ENCODE measurements at places on chromosomes 12 and 14.

DNA sequence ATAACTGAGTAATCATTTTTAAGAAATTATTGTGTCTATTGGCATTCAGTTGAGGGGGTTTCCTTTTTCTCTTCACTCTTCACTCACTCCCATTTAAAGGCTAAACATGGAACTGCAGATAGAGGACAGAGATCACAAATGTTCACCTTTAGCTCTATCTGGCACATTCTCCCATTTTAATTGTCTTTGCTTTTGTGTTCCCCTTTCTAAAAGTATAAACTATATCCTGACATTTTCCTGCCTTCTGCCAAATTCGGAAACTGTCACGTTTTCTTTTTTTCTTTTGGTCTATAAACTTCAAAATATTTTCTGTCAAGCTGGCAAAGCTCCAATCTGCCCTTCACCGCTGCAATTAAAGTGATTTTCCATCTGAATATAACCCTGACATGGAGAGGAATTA lies 219.8 kb upstream of the CDKN3 start:
- DNase-seq, result no peak

DNA sequence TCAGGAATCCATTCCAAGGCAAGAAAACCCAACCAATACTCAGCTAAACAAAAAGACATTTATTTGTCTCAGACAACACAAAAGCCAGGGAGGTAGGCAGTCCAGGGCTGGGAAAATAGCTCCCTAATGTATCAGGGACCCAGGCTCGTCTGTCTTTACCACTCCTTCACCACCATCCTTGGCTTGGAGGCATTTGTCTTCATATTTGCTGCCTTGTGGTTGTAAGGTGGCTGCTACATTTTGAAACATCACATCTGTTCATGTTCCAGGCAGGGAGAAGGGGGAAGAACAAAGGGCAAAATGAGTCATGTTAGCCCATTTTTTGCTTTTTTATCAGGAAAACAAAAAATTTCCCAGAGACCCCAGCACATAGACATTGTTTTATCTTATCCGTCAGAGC lies 44.8 kb upstream of the PCED1B start:
- DNase-seq, result no peak

DNA sequence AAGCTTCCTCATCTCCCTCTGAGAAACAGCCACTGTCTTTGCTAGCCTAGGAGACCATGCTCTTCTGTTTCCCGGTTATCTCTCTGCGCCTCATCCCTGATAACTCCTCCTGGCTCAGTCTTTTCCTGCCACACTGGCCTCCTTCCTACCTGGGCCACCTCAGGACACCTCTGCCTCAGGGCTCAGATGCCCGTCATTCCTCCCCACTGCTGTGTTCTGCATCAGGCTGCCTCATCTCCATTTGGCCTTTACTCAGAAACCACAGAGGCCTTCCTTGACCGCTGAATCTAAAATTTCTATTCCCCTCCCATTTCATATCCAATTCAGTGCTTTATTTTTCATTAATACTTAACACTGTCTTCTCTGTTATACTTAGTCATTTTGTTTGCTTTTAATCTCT lies 311.0 kb upstream of the RGS6 start:
- no peak for DNase-seq

DNA sequence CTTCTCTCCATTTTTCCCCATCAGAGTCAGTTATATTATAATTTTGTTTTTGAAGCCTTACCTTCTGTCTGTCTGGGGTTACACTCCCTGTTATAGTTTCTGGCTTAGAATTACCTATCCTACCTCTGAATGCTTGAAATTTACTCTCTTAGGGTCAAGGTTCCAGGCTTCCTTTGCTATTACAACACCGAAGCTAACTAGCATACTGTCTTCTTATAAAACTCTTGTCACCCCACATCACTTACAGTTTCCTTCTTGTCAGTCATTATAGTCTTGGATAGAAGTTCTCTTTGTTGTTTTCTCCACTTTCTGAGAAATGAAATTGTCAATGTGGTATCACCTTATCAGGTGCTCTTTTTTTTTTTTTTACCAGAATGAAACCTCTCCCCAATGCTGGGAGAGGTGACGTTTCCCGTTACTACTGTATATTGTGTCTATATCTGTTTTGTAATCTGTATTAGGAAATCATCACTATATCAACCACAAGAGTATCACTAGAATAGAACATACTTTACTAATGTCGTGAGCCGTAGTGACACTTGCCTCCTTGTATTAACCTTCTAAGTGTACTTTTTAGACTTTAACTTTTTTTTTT lies 69.2 kb upstream of the PSMA6 start:
- DNase-seq, result no peak

GRCh38 chr12:131266591-131267467 lies 313.1 kb downstream of the ADGRD1 start:
- DNase-seq, result no peak

DNA sequence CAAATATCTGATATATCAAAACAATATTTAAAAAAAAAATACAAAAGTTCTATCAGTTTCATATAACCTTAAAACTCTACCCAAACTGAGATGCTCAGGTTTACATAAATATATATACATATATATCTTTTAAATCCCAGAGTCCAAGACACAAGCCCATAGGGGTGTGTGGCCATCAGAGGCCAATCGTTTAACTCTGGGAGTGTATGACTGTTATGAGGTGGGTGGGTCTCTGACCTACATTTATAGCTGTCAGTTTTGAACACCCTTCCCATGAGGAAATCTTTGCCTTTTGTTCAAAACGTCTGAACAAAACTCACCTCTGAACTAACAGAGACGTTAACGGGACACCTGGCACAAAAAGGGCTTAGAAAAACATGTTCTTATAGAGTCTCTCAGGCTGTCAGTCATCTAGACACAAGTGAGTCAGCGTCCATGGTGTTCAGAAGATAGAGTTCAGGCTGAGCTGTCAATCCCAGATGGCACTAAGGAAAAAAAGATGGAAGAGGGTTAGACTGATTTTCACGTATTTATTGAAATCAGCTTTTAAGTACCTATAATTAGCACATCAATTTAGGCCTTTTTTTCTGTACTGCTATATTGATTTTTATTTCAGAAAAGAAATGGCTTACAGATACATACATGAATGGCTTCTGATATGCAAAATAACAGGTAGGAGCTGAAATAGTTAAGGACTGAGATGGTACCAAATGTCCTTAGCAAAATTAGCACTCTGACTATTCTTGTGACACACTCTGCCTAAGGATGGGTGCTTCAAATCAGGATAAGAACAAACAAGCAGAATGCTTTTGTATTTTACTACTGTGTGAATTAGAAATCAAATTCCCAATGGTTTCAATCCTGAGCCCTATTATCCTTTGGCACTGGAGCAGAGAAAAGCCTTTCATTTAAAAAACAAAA lies 29.2 kb downstream of the HIGD1C start:
- no peak for DNase-seq

GRCh38 chr12:111143271-111143670 lies 222.9 kb upstream of the MYL2 start:
- no peak for DNase-seq

GRCh38 chr14:100504372-100505078 lies 82.7 kb downstream of the BEGAIN start:
- DNase-seq, result no peak

GRCh38 chr12:132766380-132767085 lies 4.9 kb upstream of the ANKLE2 start:
- DNase-seq, result no peak

- no peak for DNase-seq
Measured at GRCh38 chr12:95335948-95336347, 118.3 kb downstream of the VEZT start.

DNA sequence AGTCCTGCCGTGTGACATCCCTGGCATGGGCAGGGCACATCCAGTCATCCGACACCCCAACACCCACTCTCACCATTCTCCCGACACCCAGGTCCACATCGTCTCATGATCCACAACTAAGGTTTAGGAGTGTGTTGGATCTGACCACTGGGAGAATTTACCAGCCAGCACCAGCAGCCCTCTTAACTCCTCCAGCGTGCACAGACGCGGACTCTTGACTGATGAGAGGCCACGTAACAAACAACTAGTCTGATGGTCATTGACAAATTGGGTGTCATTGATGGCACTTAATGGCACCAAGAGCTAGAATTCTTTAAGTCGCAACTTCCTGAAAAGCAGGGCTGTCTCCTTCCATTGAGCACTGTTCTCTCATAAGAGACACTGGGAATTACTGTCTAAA lies 203.0 kb upstream of the SFSWAP start:
- DNase-seq, result no peak

GRCh38 chr12:45389426-45389825 lies 173.5 kb downstream of the ANO6 start:
- DNase-seq, result no peak

DNA sequence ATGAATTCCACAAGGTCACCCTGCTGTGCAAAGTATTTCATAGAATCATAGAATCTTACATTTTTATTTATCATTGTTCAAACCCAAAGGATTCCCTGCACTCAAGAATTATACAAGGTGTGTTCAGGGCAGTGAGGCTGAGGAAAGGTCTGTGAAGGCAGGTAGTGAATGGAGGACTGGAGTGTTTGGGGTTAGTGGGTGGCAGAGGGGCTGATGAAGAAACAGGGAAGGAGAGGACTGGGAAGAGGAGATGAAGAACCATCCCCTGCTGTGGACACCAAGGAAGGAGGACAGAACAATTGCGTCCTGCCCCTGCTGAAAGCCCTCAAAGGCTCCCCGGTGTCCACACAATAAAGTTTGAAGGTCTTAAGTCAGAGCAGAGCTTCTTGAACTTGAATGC lies 10.8 kb upstream of the BCDIN3D start:
- DNase-seq, result no peak
